Right atrium auricular region (tissue), 2 donors: ENCODE measurements at places on chromosomes 12 and 14. TPM values are rescaled to one million over a fixed set of nuclear protein-coding genes. Genes with fewer than 3 reads are reported as not detected.
A peak's percentile ranks its signal among the peaks of the same experiment; 100 is the strongest.

Gene FBLN5
- 132 TPM for total RNA-seq

Gene TMTC2
- total RNA-seq = 2.9 TPM

Gene TSPAN8
- total RNA-seq = 2.8 TPM

Gene TAS2R46
- total RNA-seq = 0.67 TPM

Gene NYNRIN
- total RNA-seq = 6.0 TPM

Gene DDX47
- total RNA-seq = 24.1 TPM

Gene EPYC
- total RNA-seq = not detected

Gene RIMBP2
- 0.04 TPM for total RNA-seq

Gene SAV1
- 29.7 TPM for total RNA-seq

Gene IAPP
- not detected for total RNA-seq

- DNase-seq = no peak
These were observed 52.3 kb upstream of the BCL2L14 start for GRCh38 chr12:12018454-12018853.

- no peak for DNase-seq
These were observed 4.4 kb downstream of the BLTP3B start for GRCh38 chr12:100138048-100138802.

GRCh38 chr12:105444653-105445102 lies 114.2 kb downstream of the C12orf75 start:
- DNase-seq = no peak

GRCh38 chr12:10122689-10123088 lies 7.3 kb downstream of the CLEC7A start:
- DNase-seq = no peak

DNA sequence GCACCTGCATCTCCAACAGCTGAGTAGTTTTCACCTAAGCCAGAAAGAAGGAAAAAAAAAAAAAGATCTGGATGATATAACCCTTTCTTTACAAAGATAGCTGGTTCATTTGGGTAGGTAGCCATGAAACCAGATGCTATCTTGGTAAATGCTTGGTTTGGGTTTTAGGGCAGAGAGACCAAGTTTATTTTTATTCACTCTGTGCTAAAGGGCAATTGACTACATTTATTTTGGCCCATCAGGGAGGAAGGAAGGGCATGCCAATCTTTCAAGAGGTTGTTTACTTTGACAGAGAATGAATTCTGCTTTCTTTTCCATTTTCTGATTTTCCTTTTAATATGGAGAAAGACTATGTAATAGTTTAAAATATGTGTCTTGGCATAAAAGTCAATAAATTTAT lies 91.0 kb downstream of the NTN4 start:
- DNase-seq = no peak

GRCh38 chr12:52073531-52074381 lies 4.0 kb downstream of the ATG101 start:
- no peak for DNase-seq

- no peak for DNase-seq
These were observed 88.2 kb downstream of the TMTC3 start for GRCh38 chr12:88230271-88230670.

DNA sequence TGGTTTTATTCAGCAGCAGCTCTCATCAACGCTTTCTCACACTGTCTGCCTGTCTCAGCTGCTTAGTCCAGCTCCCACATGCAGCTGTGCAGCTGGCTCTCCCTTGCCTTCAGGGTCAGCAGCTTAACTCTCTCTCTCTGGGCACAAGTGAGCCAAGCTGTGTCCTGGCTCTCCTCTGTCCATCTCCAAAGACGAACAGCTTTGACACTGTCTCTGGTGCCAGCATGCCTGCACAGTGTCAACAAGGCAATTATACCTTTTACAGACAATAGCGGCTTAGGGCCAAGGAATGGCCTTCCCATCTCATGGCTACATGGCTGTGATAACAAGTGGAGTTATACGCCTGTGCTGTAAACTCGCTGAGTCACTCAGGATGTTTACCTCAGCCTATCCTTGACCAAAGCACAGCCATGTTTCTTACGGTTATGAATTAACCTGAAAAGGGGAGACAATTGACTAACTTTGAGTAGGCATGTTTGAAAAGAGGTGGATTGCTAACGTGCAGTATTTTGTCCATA lies 38.4 kb upstream of the MANSC4 start:
- DNase-seq = no peak

GRCh38 chr12:10960211-10960610 lies 21.1 kb upstream of the TAS2R14 start:
- DNase-seq = no peak

DNA sequence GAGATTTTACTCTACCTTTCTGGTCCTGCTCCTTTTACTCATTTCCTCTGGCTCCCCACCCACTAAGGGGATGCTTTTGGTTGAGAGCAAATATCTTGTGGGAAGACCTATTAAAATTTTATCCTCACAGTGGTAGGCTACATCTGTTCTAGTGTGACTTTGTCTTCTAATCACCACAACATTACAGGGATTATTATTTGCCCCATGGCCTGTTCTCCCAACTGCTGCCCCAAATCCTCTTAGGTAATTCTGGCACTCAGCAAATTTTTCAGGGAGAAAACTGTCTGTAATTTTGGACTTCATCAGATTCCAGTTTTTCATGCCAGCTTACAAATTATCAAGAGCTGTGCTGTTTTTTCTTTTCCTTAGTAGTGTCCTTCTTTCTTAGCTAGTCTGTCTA lies 172.3 kb downstream of the GPHN start:
- DNase-seq = no peak

DNA sequence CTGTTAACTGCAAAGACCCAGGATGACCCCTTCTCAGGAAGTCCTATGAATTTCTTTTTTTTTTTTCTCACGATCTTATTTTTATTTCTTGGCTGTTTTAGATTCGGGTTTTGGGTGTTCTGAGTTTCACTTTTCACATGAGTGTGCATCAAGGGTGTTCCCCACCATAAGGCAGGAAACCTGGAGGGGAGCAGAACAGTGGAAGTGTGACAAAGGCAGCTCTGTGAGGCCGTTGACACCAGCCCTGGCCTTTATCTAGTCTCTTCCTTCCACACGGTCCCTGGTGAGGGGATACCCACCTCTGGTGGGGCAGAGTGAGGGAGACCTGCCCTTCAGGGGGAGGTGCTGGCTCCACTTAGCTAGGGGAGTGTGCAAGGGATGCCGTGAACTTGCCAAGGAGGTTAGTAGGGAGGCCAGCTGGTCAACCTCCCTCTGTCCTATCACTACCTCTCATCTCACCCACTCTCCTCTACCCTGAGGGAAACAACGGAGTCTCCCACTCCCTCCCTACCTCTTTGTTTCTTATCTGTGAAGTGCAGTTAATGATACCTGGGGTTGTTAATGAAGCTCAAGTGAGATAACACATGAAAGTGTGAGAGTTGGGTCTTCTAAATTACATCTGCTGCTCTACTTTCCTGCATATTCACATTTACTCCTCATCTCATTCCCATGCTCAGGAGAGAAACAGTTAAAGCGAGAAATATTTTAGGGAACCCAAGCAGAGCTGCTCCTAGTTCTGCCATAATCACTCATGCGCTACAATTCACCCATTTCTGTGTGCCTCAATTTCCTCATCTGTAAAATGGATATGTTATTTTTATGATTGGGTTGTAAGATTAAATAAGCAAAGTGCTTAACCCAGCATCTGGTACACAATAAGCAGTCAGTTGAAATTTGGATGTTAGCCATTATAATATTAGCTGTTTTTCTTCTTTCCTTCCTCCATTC lies 4.4 kb upstream of the GALNT6 start:
- DNase-seq = no peak

DNA sequence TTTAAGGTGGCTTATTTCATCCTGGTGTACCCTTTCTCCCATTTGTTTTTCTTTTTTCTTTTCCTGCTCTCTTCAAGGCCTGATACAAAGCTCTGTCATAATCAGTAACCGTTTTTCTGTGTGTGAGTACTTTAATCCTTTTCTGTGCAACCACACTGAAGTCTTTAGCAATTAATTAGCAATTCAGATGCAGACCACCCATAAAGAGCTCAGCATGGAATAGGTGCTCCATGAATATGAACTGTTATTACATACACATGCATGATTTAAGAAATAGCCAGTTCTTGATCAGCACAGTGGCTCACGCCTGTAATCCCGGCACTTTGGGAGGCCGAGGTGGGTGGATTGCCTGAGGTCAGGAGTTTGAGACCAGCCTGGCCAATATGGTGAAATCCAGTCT lies 1386.6 kb downstream of the AACS start:
- no peak for DNase-seq

- DNase-seq = no peak
These were observed 41.5 kb downstream of the PDE3A start for GRCh38 chr12:20409607-20410377.

DNA sequence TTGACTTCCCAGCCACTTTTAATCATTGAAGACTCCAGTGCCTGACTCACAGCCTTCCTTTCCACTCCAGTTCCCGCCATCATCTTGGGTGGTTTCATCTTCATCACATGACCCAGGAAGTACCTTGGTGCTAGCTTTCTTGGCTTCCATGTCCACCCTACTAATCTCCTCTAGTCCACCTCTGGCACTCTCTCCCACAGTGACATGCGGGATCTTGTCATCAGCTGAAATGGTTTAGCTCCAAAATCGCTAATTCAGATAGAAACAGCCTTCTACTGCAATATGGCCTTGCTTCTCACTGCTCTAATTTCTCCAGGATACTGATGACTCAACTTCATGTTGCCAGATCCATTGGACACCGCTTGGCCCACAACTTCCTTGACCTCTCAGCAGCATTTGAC lies 24.5 kb downstream of the WDR20 start:
- no peak for DNase-seq

DNA sequence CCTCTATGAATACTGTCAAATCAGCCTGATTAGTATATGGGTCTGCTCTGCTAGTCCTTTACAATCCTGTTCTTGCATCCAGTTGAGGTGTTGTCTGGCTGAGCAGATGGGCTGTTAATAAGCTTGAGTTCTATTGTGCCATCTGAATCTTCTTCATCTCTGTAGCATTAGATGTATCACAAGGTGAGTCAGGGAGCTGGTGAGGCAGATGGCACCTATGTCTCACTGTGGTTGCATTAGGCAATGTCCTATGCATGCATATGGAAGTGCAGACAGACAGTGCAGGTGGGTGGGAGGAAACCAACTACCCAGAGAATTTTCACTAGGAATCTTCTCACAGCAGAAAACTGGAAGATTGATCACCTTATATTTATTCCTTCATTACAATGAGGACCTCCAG lies 165.7 kb upstream of the STXBP6 start:
- DNase-seq = no peak

GRCh38 chr12:3629057-3629830 lies 123.7 kb downstream of the CRACR2A start:
- DNase-seq = no peak

- DNase-seq = no peak
These were observed 484.4 kb downstream of the ATP23 start for GRCh38 chr12:58425481-58426392.

- DNase-seq = peak; percentile 85
These were observed 59.6 kb upstream of the NCOR2 start for GRCh38 chr12:124626971-124627411.

DNA sequence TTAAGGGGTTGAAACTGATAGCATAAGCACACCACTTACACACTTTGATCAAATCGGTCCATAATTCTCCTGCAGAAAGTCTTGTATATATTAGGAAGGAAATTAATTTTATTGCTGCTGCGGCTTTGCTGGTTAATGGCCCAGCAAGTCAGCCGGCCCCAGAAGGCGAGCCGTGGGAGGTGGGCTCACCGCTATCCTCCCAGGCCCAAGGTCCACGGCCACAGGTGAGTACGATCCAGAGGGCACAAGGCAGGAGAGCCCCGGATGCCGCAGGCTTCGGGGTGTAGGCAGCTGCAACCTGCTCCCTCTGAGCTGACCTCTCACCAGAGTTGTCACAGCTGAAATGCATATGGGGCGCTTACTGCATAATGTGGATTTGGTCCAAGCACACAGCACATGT lies 165.7 kb downstream of the TBX5 start:
- DNase-seq = no peak

DNA sequence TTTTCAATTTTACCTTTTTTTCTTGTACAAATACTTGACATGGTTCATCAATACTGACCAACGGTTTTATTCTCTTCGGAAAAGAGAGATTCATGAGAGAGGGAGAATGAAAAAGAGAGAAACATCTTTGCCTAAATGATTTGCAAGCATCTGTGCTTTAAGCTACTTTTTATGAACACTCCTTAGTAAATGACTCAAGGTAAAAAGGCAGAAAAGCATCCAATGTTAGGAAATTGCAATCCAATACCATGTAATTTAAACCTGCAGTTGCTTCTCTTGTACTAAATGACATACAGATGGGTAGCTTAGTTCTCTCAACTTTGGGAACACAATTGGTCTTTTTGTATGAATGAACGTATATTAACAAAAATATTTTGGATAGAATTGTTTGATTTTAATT lies 46.1 kb downstream of the MSRB3 start:
- DNase-seq = no peak

- DNase-seq = no peak
These were observed 20.9 kb upstream of the GPRC5A start for GRCh38 chr12:12870465-12870864.

- no peak for DNase-seq
These were observed 2.7 kb upstream of the GALNT6 start for GRCh38 chr12:51393676-51394545.

DNA sequence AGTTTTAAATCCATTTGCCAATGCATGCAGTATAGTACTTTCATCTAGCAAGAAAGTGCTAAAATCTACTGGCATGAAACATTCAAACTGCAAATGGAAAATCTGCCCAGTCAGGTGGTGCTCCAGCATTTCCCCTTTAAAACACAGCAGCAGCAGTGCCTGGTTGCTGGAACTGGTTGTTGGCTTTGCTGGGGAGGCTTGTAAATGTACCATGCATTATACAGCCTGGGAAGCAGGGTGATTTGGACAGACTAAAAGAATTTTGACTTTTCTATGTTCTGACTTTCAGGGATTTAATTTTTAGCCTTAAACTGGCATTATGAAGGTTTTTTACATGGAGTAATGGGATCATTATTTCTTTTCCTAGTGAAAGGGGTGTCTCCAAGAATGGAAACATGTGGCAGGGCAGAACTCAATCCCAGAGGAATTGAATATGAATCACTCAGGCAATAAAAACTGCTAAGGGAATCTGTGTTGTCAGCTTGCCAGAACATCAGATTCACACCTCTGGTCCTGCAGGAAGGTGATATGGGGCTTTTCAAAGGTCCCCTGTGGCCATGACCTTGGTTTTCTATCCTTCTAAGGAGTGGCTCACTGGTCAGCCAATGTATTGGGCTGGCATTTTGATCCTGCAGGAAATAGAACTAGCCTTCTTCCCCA lies 9.0 kb upstream of the PAX9 start:
- DNase-seq = no peak

- no peak for DNase-seq
These were observed 8.7 kb upstream of the GPR19 start for GRCh38 chr12:12704593-12705230.
